ENCODE measurements at places on chromosomes 5 and 9.
A peak's percentile ranks its signal among the peaks of the same experiment; 100 is the strongest.

DNA sequence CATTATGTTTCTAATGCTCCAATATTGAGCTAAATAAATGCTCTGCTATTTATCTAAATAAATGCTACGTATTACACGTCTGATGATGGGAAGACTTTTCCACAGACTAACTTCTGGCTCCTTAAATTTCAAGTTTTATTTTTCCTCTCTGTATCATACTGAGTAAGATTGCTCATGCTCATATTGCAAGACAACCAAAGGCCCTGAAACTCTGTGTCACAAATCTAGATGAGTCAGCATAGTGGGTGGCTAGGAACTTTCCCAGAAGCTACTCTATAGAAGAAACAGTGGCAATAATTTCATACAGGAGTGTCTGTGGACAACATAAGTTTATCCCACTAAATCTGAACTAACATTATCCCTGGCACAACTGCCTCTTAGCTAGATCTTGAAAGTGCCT, 53.0 kb upstream of the RFX3 start:
- no peak for DNase-seq

DNA sequence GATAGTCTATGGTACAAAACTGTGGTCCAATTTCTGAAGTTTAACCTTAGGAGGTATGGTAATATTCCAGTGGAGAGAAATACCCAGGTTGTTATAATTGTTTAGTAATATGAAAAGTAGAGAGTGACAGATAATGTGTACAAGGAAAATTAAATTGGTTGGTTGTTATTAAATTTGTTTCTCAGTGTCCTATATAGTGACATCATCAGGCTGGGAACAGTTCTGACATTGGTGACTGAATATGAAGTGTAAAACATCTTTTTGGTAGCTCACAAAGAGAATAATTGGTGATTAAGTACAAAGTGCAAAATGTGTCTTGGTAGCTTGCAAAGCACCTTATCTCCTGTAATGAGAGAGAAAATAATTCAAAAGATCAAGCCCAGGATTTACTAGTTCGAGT, 1806.1 kb upstream of the CDH6 start:
- no peak for DNase-seq

DNA sequence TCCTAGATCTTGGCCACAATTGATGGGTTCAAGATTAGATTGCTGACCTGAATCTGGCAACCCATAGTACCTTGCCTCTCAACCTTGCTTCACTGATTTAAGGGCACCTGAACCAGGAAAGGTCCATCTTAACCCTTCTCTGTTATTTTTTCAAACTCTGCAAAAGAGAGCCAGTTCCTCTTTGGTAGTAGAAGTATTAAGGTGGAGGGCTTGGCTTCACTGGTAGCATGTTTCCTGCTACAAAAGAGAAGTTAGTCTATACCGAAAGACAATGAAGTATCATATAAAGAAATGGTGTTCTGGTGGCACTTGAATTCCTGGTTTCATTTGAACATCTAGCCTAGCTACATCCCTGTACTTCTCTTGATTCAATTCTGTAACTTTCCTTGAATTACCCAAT, 8.5 kb downstream of the ALG2 start:
- no peak for DNase-seq

- peak; percentile 40 for DNase-seq
Observed at GRCh38 chr5:17217493-17218352, at the start of gene BASP1. TSS of gene BASP1 (plus strand) at chr5:17217631. CDS start at chr5:17275217, 57,586 bp downstream.

DNA sequence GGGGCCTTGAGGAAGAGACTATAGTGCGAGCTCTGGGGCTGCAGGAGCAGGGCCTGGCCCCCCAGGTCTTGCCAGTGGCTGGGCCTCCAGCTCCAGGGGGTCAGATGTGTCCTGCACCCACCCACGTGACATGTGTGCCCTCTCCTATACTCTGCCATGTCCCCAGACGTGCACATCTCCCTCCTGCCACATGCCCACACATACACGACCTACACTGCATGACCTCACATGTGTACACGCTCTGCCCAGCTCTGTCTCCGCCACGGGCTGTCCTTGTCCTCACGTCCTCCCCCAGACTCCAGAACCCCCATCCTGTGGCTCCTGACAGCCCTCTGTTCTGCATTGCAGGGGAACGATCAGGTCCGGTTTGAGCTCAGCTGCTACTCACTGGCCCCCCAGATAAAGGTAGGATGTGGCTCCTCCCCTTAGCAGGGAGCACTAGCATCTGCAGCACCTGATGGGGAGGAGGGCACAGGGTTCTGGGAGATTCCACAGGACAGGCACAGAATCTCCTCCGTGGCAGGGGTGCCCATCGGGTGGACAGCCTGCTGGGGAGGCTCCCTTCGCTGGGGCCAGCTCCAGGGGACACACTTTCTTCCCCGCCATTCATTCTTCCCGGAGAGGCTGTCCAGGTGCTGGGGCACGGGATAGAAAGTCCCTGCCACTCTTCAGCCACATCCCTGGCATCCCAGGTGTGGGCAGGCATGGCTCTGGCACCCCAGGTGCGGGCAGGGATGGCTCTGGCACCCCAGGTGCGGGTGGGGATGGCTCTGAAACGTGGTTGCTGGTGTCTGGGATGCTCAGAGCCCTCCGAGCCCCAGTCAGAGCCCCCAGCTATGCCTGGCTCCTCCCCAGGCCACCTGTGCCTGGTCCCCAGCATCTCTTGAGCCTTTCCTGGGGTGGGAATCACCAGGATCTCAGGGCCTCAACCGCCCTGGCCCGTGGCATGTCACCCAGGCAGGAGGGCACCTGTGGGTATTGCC, 19.3 kb downstream of the ASS1 start:
- DNase-seq, result no peak

DNA sequence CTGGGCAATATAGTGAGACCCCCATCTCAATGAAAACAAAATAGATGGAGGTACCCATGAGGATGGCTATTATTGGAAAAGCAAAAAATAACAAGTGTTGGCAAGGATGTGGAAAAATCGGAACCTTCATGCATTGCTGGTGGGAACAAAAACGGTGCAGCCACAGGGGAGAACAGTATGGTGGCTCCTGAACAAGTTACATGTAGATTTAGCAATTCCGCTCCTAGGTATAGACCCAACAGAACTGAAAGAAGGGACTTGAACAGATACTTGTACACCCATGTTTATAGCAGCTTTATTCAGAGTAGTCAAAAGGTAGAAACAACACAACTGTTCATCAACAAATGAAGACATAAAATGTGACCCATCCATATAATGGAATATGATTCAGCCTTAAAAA, 43.0 kb downstream of the NTNG2 start:
- no peak for DNase-seq

- no peak for DNase-seq
Observed at GRCh38 chr5:84069608-84070179, 315.0 kb downstream of the EDIL3 start.

- DNase-seq, result no peak
Observed at GRCh38 chr5:92941806-92942205, 639.2 kb downstream of the NR2F1-AS1 start.

DNA sequence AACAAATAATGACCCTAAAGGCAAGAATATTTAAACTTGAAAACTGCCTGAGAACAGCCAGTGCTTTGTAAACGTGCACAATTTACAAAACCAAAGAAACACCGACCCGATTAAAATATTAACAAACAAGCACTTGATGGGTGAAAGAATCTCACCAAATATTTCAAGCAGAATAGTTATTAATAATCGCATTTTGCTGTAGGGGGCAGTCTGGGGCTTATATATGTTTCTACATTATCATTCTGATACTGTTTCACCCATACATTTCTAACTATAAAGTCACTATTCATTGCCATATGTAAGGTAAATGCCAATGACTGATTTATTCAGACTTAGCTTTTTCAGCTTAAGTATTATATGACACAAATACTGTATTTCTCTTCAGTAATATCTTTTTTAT, 37.7 kb downstream of the UBAP2 start:
- DNase-seq, result peak; percentile 55

DNA sequence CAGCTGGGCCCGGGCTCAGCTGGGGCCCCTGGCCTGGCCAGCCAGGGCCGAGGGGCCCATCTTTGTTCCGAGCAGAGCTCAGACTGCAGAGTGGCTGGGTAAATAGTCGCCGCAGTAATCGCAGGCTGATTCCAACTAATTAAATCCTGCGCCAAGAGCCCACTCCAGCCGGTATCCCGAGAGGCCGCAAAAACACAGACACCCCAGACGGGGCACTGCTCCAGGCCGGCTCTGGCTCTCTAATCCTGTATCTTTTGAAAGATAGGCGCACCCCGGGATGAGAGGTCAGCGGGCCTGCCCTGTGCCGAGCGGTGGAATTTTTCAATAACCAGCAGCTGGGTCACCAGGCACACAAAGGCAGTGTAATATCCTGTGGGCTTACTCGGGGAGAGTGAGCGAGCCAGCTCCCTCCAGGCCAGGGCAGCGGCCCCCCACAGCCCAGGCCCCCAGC, 57.7 kb downstream of the LMX1B start:
- no peak for DNase-seq

- no peak for DNase-seq
Observed at GRCh38 chr9:121783521-121784507, 132.4 kb downstream of the DAB2IP start.

DNA sequence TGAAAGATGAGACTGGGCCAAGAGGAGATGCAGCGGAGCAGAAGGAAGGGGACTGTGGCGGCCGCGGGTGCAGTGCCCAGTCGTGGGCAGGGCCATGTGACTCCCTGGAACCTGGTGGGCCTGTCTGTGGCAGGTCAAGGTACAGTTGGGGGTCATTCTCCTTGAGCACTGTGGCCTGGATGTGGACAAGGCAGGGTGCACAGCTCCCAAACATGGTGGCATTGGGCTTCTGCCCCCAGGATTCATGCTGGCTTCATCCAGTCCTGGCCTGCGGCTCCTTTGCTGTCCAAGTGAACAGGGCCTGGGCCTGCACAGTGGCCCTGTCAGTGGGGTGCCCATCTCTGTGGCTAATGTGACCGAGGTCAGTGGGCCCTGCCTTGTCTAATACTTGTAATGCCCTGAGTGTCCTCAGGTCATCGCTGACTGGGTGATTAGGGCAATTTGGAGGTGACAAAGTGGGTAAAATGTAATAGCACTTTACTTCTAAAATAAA, 39.9 kb downstream of the CEP72 start:
- DNase-seq, result no peak

DNA sequence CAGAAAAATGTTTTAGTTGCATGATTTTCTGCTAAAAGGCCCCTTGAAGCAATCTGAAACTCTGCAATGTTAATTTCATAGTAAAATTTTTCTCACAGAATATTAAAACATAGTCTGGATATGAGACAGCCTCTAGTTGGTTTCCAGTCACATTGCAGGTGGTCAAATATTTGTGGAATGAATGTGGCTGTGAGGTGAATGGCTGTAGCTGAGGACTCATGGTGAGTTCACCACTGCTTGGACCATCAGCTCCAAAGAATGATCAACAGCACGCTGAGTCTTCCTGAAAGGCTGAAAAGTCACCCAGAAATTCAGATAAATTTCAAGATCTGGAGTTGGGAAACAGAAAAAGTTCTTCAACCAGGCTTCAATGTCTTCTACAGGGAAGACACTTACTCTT, 79.8 kb downstream of the MAT2B start:
- DNase-seq, result no peak

DNA sequence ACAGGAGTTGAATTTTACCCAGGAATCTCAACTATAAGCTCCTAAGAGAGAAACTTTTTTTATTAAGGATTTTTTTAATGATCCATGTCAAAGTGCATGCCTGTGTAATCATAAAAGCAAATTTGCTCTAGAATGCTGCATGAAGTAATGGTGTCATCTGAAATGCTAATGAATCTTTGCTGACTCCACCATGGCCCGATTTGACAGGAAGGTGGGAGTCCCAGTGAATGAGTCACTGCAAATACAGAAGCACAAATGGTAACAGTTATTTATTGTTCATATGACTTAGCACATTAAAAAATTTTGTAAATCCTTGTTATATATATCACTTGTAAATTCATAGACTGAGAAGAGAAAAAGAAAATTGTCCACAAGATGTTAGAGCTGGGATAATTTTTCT, 341.3 kb downstream of the RASEF start:
- DNase-seq, result no peak

DNA sequence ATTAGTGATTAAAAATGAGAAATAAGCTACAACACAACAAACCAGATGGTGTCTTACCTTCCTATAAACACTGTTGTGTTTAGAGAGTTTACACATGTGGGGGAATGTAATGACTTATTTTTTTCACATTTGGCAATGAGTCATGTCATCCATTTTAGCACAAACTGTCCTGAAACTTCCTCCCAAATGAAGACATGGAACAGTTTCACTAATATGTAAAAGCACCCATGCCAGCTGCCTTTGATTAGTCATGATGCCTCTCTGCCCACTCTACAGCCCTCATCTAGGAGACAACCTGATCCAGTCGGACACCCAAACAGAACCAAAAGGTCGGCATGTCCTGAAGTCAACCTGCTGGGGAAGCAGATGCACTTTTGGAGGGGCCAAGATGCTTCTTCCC, 98.2 kb downstream of the SEMA5A start:
- DNase-seq, result no peak

GRCh38 chr5:99179206-99179605, 250.4 kb upstream of the CHD1 start:
- DNase-seq, result no peak

DNA sequence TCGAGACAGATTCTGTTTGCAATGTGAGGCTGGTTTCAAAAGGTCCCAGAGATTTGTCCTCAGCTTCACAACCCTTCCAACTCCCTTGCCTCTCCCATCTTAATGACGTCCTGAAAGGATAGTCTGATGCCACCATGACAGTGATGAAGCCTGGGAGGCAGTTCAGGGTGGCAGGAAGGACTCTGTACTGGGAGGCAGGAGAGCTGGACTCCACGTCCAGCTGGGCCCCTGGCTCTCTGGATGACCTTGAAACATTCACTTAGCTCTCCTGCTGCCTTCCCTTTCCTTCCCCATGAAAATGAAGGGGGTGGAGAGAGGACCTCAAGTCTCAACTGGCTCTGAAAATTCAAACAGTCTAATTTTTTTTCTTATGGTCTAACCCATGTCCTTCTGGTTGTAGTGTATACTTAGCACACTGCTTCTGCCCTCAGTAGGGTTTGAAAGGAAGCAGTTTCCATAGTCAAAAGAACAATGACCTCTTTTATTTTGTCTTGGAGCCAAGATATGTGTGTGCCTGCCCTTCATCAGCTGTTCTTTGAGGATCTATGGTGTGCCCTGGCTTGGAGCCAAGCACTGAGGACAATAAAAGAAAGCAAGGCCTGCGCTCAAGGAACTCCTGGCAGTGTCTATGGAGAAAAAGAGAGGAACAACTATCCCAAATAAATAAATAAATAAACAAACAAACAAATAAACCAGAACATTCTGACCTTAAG, 188.3 kb downstream of the GRIA1 start:
- DNase-seq, result no peak

- DNase-seq, result no peak
Observed at GRCh38 chr5:55969956-55970355, 24.8 kb downstream of the IL6ST start.

DNA sequence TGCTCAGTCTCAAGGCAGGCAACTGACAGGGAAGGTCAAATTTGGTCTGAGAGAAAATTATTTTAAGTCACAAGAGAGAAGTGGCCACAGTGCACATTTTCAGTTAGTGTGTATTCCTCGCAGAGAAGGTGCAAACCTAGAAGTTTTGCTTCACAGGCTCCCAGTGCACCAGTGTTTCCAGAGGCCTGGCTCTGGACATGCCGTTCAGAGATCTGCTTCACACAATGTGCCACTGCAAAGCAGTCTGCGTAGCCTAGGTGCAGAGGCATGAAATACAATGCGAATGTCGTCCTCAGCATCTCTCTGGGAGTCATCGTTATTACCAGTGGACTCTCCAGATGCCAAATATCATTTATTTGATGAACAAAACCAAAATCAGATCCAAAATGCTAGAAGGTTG, 147.8 kb downstream of the MAPKAP1 start:
- no peak for DNase-seq
